T-helper 2 cell (primary cell): ENCODE measurements at places on chromosomes 2 and 18.

DNA sequence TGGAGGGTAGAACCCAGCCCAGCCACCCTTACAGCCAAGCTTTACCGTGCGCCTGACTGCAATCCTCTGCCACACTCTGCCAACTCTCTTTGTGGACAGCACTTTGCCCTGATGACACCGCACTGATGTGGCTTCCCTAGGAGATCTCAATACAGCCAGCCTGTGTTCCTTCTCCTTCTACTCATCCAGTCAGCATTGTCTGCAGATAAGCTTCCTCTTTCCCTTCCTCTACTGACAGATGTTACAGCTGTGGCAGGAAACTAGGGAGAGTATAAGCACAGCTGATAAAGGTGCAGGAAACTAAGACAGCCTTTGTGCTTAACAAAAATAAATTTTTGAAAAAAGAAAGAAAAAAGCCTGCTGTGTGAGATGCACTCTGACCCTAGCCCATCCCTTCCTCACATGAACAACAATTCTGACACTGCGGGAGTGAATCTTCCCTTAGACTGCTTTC is 25.0 kb downstream of the CEP68 start:
- DNase-seq, result no peak

GRCh38 chr2:123839326-123839725 is 185.8 kb upstream of the CNTNAP5 start:
- DNase-seq, result no peak

DNA sequence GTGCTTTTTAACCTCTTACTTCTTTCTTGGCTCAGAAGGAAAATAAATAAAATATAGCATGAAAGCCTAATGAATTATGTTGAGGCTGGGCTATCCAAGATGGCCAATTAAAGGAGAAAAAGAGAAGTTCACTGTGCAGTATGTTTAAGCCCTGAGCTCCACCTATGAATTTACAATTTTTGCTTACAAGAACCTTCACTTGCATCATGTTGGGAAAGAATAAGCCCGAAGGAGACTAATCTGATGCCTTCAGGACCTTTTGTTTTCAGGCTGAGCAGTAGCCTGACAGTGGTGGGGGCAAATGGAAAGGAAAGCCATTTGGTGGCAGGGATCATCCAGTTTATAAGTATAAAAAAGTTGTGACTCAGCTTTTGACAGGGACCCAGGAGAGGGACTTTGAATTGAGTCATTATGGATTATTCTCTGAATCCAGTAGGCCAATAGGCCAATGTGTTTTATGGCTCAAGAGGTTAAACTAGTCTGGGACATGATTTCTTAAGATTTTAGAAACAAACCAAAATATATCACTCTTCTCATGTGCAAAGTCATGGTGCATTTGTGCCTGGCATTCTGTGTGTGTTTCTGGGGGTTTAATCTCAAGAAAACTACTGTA is 56.9 kb downstream of the E2F6 start:
- no peak for DNase-seq

GRCh38 chr18:63149302-63149587 is 170.3 kb downstream of the BCL2 start:
- DNase-seq, result no peak

GRCh38 chr2:230244211-230244610 is 18.7 kb downstream of the SP140 start:
- DNase-seq, result no peak

GRCh38 chr2:9174771-9175437 is 31.7 kb upstream of the ASAP2 start:
- no peak for DNase-seq

DNA sequence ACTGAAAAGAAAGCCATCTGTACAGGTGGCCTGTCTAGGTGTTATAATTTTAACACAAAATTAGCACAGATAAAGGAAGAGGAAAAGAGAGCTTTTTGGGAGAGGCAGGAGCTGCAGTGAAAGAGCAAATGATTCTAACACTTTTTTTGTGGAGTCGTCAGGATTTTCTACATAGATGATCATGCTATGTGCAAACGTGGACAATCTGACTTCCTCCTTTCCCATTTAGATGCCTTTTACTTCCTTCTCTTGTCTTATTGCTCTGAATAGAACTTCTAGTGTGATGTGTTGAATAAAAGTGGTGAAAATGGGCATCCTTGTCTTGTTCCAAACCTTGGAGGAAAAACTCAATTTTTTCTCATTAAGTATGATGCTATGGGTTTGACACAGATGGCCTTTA is 334.5 kb downstream of the NBAS start:
- DNase-seq, result no peak
